SK-N-SH treated with all-trans-retinoic acid at 6 μM for 48 hours (cell line): ENCODE measurements at places on chromosomes 1 and 21.

GRCh38 chr1:158793604-158794003, 12.6 kb upstream of the OR6N2 start:
- peak; percentile 48; the same call in 2 of the 3 replicates for ATAC-seq

DNA sequence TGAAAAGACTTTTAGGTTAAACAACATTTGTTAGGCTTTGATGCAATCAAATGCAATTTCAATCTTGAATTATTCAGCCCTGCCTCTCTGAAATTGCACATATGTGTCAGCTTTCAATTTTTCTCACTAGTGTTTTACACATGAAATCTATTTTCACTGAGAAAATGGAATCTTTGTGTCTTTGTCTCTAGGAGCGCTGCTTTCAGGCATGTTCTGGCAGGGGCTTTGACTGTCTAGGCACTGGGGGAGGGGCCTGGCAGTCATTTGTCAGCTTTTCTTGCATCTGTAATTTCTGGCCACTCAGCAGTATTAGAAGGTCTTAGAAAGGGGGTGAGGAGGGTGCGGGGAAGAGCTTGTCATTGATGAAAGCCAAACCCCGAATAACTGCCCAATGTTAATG, 264.4 kb downstream of the PTPRC start:
- ATAC-seq: no peak; the same call in 2 of the 3 replicates

- ATAC-seq: peak; percentile 72
Observed at GRCh38 chr21:38352536-38353219, 95.9 kb downstream of the KCNJ15 start.

DNA sequence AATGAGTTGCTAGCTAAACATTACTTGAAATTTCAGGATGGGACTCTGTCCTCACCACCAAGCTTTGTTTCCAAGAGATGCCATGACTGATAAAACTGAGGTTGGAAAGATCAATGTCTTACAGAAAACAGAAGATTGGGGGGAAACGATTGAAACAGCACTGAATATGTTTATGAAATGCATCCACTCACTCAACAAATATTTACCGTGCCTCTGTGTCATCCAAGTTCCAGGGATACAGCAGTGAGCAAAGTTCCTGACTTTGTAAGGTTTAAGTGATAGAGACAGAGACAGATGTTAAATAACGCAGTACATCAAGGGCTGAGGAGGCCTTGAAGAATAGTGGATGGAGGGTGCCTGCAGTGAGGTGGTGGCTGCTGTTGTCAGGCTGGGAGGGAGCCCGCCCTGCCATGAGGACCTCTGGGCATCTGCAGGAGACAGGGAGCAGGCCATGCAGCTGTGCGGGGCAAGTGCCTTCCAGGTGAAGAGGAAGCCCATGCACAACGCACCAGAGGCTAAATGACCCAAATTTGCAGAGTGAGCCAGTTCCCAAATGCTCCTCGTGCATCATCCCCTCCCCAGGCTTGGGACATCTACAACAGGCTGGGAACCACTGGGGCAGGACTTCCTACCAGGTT, 108.0 kb downstream of the HLCS start:
- peak; percentile 59 for ATAC-seq

DNA sequence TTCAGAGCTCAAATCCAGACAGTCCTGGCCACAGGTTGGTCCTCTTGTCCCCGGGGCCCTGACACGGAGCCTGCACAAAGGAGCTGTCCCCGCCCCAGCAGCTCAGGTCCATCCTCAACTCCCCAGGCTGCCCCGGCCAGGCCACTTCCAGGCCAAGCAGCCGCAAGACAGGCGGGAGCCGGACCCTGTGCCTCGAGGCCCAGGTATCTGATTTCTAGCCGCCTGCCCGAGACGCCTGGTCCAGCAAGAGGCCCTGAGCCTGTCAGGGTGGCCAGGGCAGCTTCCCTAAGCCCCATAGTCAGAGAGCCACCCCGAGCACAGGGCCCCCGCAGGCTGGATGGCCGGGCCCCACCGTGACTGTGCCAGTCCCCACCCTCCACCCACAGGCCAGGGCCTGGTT, 165.3 kb downstream of the PRDM16 start:
- no peak for ATAC-seq

DNA sequence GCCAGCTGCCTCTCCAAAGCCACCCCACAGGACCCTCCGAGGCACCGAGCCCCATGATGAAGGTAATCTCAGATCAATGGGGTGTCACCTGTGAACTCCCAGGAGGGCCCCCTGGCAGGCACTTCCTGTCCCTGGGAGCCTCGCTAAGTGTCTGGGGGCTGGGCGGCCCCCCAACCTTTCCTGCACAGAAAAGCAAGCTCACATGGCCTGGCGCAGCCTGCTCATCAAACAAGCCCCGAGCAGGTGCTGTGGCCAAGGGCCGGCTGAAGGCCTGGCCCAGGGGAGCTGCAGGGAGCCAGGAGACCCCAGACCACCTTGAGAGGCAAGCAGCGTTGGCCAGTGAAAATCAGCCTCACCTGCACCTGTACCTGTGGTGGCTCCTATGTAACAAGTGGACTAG, 2.9 kb downstream of the RIPK4 start:
- no peak for ATAC-seq

GRCh38 chr1:202938287-202938925, 11.4 kb upstream of the KLHL12 start:
- peak; percentile 44; the same call in 2 of the 3 replicates for ATAC-seq

- ATAC-seq: peak; percentile 68
Observed at GRCh38 chr1:169240449-169241232, 127.0 kb downstream of the NME7 start.

GRCh38 chr1:178581351-178582303, 68.7 kb downstream of the TEX35 start:
- ATAC-seq: no peak

DNA sequence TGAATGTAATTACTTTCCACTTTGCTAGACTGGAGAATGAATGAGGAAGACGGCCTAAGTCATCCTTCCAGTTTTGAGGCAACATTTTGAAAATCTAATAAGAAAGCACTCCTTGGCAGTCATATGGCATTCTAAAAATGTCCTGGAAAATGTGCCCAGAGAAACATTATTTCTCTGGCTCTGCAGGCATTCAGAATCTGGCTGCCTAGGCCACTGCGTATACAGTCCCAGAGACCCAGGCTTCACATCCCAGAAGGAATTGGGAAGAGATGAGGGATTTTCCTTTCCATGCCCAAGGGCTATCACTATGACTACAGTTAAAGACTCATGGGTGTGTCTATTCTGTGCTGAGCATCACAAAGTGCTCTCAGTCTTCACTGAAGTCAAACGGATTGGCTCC, 92.9 kb downstream of the BEND5 start:
- ATAC-seq: no peak

DNA sequence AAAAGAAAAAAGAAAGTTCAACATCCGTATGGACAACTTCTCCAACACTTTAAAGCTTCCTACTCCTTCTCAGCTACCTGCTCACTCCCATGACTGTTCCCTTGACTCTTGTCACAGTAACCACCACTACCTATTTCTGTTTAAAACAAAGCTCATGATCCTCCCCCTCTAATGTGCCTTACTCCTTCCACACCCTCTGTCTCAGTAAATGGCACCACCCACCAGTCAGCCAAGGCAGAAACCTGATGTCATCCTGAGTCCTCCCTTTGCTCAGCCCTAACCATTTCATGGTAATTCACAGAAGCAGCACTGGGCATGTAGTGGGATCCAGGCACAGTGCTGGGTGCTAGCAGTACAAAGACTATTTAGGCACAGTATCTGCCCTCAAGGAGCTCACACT, 63.0 kb upstream of the PPM1J start:
- no peak for ATAC-seq

DNA sequence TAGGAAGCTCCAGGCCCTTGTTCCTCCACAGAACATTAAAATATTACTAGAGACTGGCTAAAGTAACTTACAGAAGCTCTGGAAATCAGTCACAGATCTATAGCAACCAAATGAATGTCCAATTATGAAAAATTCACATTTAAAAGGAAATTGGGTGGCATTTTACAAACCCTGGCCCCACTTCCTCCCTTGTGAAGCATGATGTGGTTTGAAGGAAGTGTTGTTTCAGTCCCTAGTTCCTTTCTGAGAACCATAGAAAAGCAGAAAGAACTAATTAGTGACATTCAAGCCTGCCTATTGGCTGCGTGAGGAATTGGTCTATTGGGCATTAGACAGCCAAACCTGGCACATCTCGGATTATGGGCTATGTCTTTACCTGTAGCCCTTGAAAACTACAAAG, 649.7 kb upstream of the NEGR1 start:
- ATAC-seq: no peak

- no peak for ATAC-seq
Observed at GRCh38 chr1:184658055-184658454, 96.6 kb downstream of the EDEM3 start.

DNA sequence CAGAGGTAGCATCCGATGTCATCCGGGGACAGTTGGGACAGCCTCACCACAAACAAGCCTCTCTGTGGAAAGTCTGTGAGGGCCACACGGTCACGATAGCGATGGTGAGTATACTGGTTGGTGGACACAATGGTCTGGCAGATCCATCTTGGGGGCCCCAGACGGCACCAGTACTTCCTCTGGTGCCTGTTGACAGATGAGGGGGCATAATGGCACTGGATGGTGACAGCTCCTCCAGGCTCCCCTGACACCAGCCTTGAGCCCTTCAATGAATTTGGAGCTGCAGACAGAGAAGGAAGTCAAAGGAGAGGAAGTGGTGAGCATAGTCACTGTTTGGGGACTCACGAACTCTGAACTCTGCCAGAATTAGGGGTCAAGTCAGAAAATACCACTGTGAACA, 8.0 kb downstream of the FCAMR start:
- ATAC-seq: no peak

DNA sequence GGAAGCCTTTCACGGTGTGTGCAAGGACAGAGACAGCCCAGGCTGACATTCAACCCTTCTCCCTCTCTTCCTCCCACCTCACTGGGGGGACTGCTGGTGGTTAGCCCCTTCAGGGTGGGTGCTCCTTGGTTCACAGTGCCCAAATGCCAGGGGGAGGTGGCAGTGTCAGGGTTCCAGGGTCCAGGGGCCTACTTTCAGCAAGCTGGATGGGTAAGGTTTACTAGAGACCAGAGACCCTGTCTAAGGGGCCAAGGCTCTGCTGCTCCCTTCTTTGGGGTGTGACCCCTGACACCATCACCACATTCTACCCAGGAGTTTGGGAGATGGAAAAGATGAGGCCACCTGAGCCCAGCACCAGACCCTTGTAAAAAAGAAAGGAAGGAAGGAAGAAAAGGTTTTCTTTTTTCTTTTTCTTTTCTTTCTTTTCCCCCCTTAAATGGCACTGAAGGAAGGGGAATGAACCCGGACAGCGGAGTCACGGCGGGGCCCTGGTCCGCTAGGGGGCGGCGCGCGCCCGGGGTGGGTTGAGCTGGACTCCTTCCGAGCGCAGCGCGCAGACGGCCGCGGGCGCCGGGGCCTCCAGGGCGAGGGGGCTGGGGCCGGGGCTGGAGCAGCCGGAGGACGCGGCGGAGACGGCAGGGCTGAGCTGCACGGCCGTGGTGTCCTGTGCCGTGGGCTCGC, 18.8 kb downstream of the KNCN start:
- peak; percentile 72 for ATAC-seq

DNA sequence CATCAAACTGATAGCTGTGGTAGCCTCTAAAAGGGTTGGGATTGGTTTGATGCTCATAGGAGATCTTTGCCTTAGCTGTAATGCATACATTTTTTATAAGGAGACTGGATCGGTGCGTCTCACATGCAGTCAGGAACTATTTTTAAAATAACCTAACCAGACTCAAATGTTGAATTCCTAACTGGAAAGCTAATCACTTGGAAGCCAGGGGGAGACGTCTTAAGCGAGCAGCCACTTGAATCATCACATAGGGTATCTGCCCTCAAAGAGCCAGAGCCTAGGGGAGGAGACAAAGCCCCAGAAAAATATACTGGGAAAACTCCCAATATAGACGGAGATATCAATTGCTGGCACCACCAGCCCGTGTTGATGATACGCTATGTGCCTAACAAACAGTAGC, 61.7 kb upstream of the PUM1 start:
- ATAC-seq: peak; percentile 93

DNA sequence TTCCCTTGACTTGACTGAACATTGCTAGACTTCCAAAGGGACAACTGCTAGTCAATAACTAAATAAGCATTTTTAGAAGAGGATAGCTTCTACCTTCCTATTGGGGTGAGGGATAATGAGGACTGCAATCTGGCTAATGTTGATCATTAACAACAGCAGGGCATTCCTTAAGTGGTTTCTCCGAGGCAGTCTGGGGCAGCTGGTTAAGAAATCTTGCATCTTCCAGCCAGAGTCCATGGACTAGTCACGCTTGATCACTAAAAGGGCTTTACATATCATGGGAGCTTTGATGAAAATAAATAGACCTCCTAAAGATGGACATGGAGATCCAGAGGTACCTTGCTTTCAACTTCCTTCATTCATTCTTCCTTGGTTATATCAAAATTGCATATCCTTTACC, 329.4 kb upstream of the ESRRG start:
- ATAC-seq: no peak

GRCh38 chr1:156565519-156565918, 6.8 kb downstream of the IQGAP3 start:
- no peak for ATAC-seq

DNA sequence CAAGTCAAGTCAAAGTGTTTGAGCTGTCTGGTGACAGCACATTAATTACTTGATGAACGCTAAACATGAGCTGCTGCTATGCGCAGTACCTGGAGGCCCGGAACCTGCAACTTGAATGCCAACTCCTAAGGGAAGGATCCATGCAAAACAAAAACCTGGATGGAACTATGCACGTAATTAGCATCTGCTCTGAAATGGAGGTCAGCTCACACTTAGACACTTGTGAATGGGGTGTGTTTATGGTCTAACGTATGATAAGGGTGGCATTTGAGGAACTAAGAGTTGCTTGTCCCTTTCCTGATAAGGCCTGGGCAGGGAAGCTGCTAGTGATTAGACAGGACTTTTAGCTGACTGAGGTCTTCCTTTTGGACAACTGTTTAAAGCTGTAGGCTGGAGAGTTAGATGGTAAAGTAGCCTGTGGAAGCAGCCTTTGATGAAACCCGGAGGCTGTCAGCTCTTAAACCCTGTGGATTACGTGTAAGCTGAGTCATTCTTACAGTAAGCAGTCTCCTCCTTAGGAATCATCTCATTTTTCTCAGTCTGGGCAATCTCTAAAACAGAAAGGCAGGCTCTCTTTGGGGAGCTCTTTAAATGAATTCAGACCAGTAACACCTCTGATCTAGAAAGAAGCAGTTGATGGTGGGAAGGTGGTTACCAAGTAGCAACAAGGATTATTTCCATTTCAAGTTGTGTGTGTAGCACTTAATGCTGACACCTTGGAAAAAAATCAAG, 6.8 kb downstream of the TENT5C start:
- peak; percentile 96 for ATAC-seq

DNA sequence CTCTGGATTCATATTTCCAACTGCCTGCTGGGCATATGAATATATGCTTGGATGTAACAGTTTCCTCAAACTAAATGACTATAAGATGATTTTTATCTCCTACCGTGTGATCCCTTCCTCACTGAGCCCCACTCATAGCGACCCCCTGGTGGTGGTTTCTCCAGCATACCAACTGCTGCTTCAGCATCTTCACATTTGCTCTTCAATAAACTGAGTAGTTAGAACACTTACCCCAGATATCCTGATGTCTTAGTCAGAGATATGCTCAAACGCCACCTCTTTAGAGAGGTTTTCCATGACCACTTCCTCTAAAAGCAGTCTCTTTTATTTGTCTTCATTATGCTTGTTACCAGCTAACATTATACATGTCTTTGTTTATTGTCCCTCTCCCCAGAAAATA, 10.2 kb upstream of the HNRNPR start:
- peak; percentile 30; the same call in 1 of the 3 replicates for ATAC-seq
